CD4-positive, alpha-beta T cell treated with Interleukin-6 for 4 hours (primary cell): ENCODE measurements at places on chromosomes 1 and 21.

GRCh38 chr1:243927381-243927780, 77.3 kb upstream of the AKT3 start:
- no peak for DNase-seq

DNA sequence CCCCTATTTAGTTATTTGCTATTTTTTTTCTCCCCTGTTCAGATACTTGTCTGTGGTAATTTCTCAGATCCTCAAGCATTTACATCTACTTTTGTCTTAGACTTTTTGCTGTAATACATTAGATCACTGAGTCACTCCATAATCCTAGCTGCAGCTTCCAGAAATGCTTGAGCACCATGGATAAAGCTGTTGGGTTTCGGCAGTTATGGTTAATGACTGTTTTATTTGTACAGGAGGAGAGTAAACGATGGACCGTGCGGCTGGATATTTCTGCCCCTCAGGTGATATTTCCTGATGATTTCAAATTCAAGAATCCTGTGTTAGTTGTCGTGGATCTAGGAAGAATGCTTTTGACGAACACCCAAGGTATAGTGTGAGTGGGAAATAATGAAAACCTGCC, 42.9 kb downstream of the VPS13D start:
- no peak for DNase-seq

GRCh38 chr1:36947384-36947783, 86.9 kb downstream of the GRIK3 start:
- no peak for DNase-seq

DNA sequence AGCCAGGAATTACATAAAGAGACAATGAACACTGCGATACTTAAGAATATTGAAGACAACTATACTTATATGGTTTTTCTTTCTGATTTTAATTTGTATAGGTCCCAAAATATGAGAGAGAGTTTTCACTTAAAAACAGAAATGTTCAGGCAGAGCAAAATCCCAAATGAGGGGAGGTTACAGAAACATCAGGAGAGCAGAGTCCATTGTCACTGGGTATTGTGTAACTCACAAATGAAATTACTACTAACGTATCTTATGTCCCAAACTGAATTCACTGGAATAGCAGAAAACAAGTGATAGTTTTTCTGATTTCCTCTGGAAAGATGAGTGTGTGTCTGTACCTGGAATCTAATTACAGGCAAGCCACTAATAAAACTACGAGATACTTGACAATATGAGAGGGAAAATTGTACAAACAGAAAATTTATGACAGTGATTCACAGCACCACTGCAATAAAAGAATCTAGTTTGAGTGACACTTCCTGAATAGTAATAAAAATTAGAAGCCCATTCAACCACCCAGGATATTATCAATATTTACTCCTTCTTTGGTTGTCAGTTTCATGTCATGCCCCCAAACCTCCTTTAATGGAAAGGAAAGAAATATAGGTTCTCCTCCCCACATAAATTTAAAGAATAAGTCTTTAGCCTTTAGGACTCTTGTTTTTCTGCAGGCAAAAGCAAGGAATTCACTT, 522.6 kb downstream of the ADGRL2 start:
- DNase-seq = no peak

GRCh38 chr1:23524163-23524562, 6.9 kb downstream of the E2F2 start:
- no peak for DNase-seq

GRCh38 chr1:201356701-201357100, 20.8 kb downstream of the TNNT2 start:
- DNase-seq = no peak

- no peak for DNase-seq
Measured at GRCh38 chr1:201565771-201566528, 27.0 kb downstream of the NAV1 start.

- no peak for DNase-seq
Measured at GRCh38 chr1:21871943-21872342, 59.9 kb downstream of the LDLRAD2 start.

- no peak for DNase-seq
Measured at GRCh38 chr1:30697571-30698376, 25.6 kb downstream of the MATN1 start.

- peak; percentile 58 for DNase-seq
Measured at GRCh38 chr1:31957701-31958674, 19.8 kb upstream of the PTP4A2 start.

DNA sequence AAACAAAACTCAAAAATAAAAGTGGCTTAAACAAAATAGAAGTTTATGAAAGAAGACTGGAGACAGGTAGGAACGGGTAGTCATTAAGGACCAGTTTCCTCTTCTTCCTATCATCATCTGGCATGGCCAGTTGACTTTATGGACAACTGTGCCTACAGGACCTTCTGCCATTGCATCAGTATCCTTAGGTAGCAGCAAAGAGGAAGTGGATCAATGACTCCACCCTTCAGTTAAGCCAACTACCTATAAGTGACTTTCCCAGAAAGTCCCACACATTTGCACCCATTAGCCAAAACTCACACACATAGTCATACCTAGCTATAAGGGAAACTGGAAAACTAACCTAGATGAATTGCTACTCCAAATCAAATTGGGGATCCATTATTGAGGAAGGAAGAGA, 51.7 kb downstream of the RASAL2 start:
- no peak for DNase-seq

DNA sequence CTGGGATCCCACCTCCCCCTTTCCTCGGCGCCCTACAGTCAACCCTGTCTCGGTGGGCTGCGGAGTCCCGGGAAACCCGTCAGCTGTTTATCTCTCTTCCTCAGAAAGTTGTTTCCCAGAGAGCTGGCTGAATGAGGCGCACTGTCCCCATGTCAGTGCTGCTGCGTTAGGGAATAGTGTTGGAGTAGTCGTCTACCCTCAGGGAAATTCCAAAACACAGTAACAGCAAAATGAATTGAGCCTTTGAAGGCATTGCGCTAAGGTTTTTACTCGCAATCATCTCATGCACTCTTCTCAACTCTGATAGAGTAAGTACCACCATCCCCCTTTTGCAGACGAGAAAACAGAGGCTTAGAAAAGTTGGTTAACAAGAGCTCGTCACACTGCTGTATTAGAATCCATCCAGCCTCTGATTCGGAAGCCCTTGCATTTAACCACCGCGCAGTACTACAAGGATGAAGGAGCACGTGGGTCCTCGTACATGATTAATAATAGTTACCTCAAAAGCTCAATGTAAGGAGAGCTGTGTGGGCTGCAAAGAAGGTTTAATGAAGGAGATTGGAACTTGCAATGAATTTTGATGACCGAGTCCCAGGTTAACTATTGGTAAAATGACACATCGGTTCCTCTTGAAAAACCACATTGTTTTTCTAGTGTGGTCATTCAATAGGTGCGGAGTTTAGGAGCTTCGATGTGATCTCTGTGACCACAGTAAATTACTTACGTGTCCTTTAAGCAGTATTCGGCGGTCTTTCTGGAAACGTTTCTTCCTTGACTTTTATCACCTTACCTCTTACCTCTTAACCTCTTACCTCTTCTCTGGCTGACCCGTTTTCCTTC, 788 bp upstream of the EDEM3 start:
- DNase-seq = peak; percentile 24

DNA sequence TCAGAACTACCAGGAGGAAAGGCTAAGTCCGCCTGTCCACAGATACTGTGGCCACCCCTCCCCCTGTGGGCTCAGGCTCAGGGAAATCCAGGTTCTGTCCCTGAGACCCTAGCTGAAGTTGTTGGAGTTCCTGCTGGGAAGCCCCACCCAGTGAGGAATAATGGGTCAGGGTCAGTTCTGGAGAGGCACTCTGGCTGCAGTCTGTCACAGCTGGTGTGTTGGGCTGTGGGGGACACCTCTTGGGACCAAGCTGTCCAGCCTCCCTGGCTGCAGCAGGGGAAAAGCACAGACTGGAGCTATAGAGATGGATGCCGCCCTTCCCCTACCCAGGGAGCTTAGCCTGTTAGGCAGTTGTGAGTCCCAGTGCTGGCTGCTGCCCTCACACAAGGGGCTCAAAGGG, 65.1 kb upstream of the RGS21 start:
- no peak for DNase-seq

- DNase-seq = peak; percentile 88
Measured at GRCh38 chr1:27659497-27660299, 12.3 kb downstream of the IFI6 start.

DNA sequence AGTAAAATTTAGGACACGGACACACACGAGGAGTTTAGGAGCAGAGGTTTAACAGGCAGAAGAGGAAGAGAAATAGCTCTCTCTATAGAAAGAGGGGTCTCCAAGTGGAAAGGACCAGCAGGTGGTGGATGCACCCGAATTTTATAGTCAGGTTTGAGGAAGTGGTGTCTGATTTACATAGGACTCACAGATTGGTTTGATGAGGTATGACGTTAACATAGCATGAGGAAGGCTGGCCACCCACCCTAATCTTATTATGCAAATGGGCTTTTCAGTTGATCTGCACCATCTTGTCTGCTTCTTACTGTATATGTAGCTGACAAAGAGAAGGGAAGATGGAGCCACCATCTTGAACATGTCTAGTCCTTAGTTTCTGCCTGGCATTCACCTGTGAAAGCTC, 52.5 kb upstream of the RGS2 start:
- no peak for DNase-seq

- peak; percentile 15 for DNase-seq
Measured at GRCh38 chr1:243596431-243597062, 253.5 kb downstream of the AKT3 start.

GRCh38 chr1:115413208-115413607, 75.2 kb upstream of the NGF start:
- no peak for DNase-seq

- no peak for DNase-seq
Measured at GRCh38 chr1:8554956-8555534, 237.1 kb downstream of the SLC45A1 start.

GRCh38 chr21:14926186-14926585, 138.6 kb downstream of the NRIP1 start:
- DNase-seq = no peak

- peak; percentile 44 for DNase-seq
Measured at GRCh38 chr21:34243562-34243961, 120.2 kb upstream of the KCNE2 start.

DNA sequence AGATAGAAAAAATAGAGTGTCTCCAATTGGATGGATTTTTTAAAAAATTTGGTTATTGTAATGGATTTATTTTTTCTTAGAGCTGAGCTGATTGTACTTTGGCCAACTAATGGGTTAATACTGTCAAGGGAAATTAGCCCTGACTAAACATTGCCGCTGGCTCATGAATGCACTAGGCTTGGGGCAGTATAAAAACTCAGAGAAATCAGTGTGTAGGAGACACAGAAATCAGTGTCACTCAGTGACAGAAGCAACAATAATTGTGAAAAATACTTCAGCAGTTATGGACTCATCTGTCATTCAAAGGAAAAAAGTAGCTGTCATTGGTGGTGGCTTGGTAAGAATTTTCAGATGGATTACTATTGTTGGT, at the start of gene KMO:
Gene KMO, plus strand, starts transcription at position 217 of the 370 bp plus-strand sequence. Its CDS starts 67 bp downstream, at position 284.
- DNase-seq = no peak

GRCh38 chr1:229710746-229711145, 84.7 kb downstream of the URB2 start:
- no peak for DNase-seq

- no peak for DNase-seq
Measured at GRCh38 chr1:108703939-108704338, 8.8 kb upstream of the FNDC7 start.

GRCh38 chr1:85991261-85991660, 165.3 kb downstream of the COL24A1 start:
- no peak for DNase-seq

- DNase-seq = no peak
Measured at GRCh38 chr1:39632682-39633417, 6.6 kb downstream of the HEYL start.

GRCh38 chr21:40331804-40332203, 464.6 kb downstream of the PCP4 start:
- no peak for DNase-seq

GRCh38 chr1:64493831-64494230, 23.9 kb downstream of the CACHD1 start:
- no peak for DNase-seq

GRCh38 chr1:46368791-46369190, 25.3 kb upstream of the FAAH start:
- DNase-seq = no peak

DNA sequence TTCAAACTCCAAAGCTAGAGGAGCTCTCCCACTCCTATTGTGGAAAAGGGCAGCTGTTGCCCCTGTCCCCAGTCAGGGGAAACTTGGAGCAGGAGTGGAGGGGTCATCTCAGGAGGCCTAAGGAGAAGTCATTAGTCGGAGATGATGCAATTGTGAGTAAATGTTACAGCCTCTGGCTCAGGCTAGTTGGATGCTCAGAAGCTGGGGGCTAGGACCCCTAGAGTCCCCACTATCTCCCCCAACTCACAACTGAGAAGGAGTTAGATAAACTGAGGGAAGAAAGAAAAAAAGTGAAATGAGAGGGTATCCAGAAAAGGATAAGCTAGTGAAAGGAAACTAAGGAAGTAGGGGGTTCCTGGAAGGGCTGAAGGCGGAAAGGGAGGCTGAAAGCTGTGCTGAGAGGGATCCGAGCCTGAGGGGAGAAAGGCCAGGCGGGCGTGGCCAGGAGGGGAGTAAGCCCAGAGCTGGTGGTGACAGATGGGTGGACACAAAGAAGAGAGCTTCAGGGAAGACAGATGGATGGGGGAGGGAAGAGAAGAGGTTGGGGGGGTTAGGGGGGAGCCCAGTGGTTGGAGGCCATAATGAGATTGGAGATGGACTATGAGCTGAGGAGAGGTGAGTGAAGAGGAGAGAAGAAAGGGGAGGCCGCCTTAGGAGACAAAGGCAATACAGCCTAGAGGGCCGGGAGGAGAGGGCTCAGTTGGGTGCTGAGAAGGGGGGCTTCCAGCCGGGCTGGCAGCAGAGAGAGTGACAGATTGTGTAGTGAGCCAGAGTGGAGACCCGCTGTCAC, 4.5 kb upstream of the NHLH1 start:
- no peak for DNase-seq

GRCh38 chr1:76871355-76871974, 4.2 kb downstream of the ST6GALNAC5 start:
- no peak for DNase-seq

GRCh38 chr1:47774986-47775834, 222.0 kb downstream of the TRABD2B start:
- DNase-seq = no peak

GRCh38 chr1:241990040-241990439, 8.9 kb downstream of the MAP1LC3C start:
- no peak for DNase-seq

DNA sequence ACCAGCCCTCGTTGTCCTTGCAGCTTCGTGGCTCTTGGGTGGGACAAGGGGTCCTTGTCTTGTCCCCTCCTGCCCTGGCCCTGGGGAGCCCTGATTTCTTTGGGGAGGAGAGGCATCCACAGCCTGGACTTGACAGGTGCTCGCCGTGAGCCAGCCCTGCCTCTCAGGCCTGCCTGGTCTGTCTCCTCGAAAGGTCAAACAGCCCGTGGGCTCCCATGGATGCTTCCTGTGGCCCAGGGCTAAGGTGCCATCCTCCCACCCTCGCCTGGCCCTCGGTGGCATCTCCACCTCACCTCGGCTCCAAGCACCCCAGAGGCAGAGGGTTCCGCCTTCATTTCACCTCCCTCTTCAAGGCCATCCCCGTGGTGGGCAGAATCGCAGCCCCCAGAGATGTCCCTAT, 9.0 kb downstream of the LRRC3 start:
- no peak for DNase-seq

GRCh38 chr1:232620356-232620969, 9.5 kb downstream of the SIPA1L2 start:
- no peak for DNase-seq
